HFFc6 (cell line): ENCODE measurements at places on chromosomes 4 and X. TPM values are rescaled to one million over a fixed set of nuclear protein-coding genes. Genes with fewer than 3 reads are reported as not detected.
A peak's percentile ranks its signal among the peaks of the same experiment; 100 is the strongest.

DNA sequence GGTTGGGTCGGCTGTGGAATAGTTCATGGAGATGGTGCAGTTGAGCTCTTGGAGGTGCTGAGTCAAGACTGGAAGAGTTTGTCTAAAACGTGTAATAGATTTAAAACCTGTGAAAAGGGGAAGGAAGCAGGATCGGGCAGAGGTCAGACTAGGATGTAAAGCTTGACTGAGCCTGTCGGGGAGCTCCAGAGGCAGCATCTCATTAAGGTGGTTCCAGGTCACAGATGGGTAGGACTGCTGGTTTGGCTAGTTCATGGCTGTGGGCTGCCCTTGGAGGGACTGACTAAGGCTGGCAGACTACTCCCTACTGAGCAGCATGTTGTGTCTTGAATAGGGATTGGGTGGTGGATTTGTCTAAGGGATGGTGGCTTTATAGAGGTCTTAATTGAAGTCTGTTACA lies 28.4 kb upstream of the WDR1 start:
- DNase-seq = no peak

DNA sequence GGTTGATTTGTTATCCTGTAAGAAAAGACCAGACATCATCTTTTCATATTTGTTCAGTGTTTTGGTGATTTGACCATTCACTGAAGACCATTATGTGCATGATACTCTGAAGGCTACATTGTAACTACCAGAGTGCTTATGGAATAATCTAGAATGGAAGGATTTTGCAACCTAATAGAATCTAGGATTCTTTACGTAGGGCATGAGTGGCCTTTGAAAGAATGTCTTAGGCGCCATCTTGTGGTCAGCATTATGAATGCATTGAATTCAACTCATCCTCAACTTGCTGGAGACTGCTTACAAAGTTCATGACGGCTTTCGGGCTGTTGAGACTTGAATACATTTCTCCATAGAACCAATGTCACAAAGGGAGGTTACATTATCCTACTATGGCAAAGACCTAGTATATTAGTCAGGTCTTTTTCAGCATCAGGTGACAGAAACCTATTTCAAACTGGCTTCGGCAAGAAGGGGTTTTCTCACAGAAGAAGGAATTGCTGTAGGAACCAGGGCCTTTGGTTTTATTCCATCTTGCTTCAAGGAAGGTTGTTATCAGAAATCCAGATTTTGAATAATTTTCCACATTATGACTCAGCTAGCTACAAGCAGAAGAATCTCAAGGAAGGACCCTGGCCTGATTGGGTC lies 104.1 kb downstream of the GPAT3 start:
- DNase-seq = peak; percentile 68

DNA sequence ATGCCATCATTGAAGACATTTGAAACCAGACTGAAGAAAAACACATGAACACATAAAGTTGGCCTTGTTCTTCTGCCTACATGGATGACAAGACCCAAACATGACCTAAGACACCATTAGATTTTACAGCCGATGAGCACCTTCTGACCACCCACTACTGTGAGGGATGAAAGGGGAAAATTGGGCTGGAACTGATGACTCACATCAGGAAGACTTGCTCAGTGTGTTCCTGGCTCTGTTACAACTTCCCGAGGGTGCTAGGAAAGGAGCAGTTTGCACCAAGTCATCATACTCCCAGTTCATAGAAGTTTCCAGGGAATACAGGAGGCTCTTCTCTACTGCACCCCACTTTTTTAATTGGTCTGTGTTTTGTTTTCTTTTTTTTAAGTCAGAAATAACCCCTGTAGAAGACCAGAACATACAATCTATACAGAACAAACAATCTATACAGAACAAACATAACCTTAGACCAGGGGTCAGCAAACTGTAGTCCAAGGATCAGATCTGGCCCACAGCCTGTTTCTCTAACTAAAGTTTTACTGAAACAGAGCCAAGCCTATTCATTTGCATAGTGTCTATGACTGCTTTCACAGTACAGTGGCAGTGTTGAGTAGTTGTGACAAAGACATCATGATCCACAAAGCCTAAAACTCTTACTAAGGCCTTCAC lies 25.3 kb downstream of the BTC start:
- peak; percentile 32 for DNase-seq

DNA sequence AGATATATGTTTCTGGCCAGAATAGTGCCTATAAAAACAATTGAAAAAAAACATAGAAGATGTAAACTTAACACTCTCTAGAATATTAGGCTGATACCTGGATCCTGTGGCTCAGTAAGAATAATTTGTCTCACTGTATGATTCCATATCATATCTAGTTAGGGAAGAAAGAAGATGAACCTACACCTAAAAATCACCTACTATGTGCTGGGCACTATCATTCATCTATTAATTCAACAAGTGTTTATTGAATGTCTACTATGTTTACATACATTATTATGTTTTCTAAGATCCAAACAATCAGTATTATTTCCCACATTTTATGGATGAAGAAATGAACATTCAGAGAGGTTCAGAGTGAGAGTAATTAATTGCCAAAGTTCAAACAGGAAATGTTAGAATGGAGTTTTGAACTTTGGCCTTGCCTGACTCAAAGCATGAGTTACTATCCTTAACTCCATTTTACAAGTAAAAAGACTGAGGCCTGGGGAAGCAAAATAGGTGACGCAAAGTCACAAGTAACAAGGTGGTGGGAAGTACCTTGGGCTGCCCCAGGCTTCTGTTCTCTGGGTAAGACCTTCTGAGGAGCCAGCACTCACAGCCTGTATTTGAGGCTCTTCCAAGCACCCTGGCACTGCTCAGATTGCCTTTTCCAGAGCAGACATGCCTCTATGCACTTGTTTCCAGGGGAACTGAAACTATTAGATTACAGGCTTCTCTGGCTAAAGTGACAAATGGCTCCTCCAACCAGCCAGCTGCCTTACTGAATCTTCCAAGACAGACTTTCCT lies 111.1 kb upstream of the ACSL4 start:
- no peak for DNase-seq

- no peak for DNase-seq
Observed at GRCh38 chr4:108888769-108889168, 125.9 kb upstream of the ETNPPL start.

DNA sequence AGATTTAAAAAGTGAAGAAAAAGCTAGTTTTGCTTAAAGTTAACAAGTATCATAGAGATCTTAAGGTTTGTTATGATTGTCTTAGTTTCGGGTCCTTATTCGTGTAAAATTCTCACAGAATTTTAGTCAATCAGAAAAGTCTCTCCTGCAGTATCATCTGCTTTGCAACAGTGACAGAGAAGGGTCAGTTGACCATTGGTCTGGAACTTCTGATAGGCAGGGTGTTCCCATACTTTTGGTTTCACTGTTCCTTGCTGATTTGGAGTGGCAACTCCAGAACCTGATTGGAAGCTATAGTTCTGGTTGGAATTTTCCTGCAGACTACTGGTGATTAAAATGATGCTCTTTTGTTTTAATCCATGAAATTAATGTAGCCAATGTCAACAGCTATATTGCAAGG lies 1.8 kb downstream of the IL15 start:
- no peak for DNase-seq

GRCh38 chrX:81201671-81202455 lies at the start of the genes HMGN5 and SH3BGRL:
Gene HMGN5 (minus strand): TSS chrX:81201913. CDS start chrX:81121549, 80,364 bp downstream.
Gene SH3BGRL (plus strand): TSS chrX:81202102. CDS start chrX:81202201, 99 bp downstream.
- peak; percentile 81 for DNase-seq

DNA sequence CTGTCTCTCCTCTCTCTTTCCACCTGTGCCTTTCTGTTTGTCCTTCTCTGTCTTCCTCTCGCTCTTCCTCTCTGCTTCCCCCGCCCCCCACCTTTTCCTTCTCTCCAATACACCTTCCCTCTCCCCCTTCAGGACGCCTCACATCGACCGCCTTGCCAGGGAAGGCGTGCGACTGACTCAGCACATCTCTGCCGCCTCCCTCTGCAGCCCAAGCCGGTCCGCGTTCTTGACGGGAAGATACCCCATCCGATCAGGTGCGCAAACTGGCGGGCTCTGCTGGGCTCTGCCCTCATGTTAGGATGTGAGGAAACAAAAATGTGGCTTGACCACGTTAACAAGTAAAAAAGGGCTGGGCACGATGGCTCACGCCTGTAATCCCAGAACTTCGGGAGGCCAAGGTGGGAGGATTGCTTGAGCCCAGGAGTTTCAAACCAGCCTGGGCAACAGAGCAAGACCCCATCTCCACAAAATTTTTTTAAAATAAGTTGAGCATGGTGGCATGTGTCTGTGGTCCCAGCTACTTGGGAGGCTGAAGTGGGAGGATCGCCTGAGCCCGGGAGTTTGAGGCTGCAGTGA lies 35.2 kb downstream of the ARSF start:
- DNase-seq = no peak

DNA sequence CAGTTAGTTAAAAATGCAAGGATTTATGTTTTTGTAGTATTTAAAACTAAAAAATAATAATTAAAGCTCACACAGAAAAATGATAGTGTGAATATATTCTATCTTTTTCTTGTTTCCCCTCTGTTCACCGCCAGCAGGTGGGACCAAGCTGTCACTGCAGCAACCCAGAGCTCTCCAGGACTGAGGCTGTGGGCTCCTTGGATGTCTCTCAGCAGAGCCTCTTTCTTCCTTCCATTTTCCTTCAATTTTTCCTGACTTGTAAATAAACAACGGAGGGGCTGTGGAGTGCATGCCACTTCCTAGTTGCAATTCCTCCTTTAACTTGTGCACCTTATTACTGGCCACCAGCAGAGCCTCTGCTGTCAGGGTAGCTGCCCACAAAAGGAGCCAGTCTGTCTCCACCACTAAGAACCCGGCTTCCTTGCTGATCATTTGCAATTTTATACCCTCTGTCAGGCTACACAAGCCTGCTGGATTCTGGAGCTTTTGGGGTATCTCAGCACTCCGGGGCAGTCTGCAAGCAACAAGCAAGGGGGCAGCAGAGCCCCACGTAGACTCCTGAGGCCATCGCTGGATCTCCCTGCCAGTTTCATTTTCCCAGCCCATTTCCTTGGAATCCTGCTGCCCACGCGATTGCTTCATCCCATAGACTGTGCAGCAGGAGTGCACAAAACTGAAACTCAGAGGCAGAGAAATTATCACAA lies 1467.4 kb downstream of the C4orf33 start:
- DNase-seq = peak; percentile 80

GRCh38 chr4:108263057-108263456 lies 94.3 kb upstream of the LEF1 start:
- DNase-seq = no peak

DNA sequence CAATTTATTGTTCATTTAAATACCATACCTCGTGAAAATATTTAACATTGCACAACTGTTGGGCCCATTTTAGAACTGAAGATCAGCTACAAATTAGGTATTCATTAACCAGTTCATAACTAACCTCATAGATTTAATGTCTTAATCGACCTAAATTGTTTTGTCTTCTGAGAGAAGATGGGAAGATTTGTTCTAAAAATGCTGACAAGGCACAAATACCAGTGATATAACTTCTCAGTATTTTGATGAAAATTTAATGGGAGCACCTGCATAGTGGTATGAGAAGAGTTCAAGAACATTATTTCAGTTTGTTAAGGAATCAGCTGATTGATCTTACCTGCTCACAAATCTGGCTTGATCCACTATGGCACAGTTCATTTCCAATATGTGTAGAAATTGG lies 33.9 kb downstream of the POF1B start:
- DNase-seq = no peak

GRCh38 chrX:119757979-119758730 lies at the start of gene SOWAHD:
Gene SOWAHD (plus strand): TSS chrX:119758588. CDS start chrX:119758668, 80 bp downstream.
- DNase-seq = no peak

DNA sequence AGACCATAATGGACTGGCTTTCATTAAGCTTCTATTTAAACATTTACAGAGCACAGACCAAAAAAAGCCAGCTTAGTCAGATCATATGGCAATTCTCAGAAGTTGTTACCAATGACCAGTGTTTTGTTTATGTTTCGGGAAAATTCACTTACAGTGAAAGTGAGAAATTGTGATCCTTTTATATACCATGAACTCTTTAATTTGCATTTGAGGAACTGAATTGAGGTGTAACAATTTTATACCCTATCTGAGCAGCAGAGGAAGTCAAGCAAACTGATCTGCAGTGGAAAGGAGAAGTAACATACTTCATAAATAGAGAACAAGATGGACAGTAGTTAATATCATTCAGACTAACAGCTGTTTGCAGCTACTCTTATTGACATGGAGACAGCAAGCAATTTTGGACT lies 97.1 kb downstream of the TMA16 start:
- no peak for DNase-seq

GRCh38 chr4:69831646-69832325 lies 28.2 kb downstream of the SULT1E1 start:
- DNase-seq = no peak

DNA sequence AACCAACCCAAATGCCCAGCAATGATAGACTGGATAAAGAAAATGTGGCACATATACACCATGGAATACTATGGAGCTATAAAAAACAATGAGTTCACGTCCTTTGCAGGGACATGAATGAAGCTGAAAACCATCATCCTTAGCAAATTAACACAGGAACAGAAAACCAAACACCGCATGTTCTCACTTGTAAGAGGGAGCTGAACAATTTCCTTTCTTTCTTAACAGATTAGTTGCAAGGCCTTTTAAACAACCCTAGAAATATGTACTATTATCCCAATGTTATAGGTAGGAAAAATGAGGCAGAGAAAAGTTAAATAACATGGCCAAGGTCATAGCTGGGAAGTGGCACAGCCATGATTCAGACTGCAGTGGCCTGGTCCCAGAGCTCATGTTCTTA lies 5.8 kb upstream of the OCIAD2 start:
- no peak for DNase-seq

DNA sequence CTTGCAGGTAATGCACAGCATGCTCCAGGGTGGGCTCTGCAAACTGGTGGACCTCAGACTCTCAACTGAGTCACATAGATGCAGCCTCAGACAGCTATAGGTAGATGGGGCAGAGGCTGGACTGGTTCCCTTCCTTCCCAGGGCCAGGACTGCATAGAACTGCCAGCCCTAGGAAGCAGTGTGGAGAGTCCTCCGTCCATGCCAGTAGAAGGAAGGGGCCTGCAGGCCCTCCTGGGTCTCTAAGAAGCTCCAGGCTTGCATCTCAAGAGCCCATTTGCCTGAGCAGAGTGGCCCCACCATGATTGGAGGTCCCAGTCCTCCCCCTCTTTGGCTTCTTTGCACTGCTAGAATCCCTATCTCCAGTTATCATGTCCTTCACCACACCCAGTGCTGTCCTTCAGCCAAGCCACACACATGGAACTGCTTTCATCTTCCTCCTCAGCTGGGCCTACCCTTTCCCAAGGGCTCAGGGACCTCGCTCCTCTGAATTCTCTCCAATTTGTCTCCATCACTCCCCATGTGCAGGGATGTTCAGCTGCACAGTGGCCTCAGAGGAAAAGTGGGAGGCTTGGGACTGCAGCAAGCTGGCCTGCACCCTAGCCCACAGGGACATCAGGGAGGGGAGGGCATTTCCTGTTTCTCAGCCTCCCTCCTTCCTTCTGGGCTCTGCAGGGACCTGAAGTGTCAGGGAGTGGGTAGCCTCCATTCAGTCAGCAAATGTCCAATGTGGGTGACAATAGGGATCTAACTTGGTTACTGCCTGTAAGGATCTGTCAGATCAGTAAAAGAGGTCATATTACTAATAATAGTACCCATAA lies 146.0 kb downstream of the PJA1 start:
- no peak for DNase-seq

Gene MAGED4
- 25.5 to 43.6 TPM (median 37.2 TPM) in 3 replicates for total RNA-seq

Gene PITX2
- 17.2 to 24.0 TPM (median 17.7 TPM) in 3 replicates for total RNA-seq

Gene RS1
- total RNA-seq = not detected in 2 replicates
